Upper lobe of left lung (tissue), 6 donors: ENCODE measurements at places on chromosomes 13 and 19.

DNA sequence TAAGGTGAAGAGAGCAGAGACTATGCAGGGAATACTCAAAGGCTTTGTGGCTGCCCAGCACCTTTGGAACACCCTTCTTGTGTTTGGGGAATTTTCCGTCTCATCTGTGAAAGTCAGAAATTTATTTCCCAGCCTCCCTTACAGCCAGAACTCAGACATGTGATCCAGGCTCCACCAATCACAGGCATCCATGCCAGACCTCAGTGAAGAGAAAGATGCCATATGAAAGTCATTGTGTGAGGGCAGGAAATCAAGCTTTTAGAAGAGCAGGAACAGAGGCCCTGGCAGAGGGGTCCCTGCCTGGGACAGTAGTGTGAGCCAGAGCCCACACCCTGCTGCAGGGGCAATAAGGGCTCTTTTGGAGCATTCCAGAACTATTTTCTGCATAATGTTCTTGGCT is 12.1 kb downstream of the CCDC70 start:
- no peak for DNase-seq

DNA sequence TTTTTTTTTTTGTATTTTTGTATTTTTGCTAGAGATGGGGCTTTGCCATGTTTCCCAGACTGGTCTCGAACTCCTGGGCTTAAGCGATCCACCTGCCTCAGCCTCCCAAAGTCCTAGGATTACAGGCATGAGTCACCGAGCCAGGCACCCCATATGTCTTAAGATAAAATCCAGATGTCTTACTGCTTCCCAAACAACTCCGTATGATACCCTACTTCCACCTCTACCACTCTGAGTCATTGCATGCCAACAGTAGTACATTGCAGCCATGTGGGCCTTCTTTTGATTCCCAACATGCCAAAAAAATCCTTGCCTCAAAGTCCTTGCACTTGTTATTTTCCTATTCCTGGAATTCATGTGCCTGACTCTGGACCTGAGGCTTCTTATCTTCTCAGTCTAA is 799.2 kb downstream of the GPC5 start:
- DNase-seq: no peak

DNA sequence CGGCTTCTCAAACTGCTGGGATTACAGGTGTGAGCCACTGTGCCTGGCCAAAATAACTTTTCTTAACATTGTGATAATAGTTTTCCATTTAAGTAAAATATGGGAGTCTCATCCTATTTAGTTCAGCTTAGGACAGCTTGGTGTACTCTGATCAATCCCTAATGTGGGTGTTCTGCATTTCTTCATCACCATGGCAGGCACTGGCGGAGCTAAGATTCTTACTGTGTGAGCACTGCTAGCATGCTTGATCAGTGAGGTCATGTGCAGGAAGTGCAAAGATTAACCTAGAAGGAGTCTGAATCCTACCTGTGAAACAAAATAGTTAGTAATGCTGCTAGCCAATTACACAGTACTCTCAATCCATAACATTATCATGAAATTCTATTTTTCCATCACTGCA is 1684.2 kb upstream of the SLC10A2 start:
- DNase-seq: no peak

DNA sequence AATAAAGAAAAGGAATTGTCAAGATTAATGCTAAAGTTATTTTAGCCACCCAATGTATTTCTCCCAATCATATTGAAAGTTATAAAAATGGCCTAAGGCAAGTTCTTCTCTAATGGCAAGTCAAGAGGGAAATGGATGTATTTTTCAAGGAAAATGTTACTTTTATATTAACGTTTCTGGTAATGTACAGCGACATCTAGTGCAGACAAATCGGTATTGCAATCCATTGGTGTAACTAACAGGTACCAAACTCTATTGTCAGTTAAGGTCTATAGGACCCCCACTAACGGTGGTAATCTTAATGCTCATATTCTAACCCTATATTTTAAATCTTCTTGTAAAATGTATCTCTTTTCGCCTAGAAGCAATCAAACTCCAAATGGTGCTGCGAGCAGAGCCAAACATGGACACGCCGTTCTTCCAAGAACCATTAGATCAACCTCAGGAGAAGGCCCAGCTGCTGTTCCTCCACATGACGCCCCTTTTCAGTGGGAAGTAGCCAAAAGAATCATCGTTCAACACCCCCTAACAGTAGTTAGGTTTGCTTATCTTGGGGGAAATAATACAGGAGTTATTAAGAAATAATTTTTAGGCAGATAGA is 98.5 kb upstream of the PABPC3 start:
- DNase-seq: no peak

DNA sequence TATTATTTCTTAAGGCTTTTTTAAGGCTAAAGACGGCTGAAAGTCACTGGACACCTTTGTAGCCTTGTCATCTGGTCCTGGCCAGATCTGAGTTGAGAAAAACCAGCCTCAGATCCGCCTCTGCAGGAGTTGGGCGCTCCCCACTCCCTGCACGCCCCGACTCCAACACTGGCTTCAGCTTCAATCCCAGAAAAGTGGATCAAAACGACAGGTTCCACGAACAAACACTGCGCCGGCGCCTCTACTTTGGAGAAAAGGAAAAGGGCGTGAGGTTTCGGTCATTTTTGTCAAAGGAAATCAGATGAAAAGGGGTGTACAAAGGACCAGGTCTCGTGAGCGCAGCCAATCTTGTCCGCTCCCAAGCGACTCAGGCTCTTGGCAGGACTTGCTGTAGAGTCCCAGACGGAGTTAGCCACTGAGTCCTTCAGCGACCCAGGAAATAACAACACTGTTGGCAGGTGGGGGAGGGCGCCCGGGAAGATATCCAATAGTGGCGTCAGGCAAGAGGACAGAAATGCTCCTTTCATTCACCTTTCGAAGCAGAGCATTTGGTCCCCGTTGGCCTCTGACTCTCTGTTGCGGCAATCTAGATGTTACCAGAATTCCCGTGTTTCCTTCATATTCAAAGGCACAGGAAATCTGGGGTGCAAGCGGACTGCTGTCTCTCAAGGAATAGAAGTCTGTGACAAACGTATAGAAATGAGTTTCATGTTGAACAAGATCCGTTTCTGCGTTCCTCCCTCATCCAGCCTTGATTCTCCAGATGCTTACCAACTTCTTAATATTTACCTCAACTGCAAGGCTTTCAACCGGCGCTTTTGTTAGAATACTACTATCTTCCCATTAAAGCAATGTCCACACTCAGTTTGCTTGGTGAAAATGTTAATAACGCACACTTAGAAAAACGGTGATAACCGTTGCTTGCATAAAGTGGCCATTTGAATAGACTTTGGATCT is 1.8 kb upstream of the CCNA1 start:
- no peak for DNase-seq

- no peak for DNase-seq
These were observed 140.9 kb upstream of the UBL3 start for GRCh38 chr13:29991343-29991742.

DNA sequence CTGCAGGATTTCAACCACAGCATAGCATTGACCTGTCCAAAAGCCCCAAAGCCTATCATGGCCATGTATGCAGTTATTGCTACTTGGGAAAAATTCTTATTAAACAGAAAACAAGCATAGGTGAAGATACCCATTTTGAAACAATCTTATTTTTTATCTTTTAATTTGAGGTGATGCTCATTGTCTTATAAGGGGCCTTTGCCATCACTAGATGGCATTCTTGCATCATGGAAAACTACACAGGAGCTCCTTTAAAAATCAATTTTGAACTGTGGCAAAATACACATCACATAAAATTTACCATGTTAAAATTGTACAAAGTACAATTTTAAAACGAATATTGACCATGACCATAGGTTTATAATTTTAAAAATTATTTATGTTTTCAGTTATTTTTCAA is 38.9 kb upstream of the ZNF835 start:
- no peak for DNase-seq

DNA sequence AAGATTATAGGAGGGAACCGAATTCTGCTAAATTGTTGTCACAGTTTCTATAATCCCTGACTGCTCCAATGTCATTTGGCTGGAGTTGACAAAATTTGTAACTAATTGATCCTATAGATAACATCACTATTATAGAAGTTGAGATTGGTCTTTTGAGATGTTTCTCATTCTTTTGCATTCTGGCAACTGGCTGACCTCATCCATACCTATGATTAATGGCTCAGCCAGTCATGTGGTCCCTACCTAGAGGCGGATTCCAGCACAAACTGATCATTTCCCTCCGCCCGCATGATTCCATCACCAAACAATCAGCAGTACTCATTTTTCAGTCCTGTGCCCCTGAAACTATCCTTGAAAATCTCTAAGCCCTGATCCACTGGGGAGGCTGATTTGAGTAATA is 4.2 kb downstream of the PSG2 start:
- no peak for DNase-seq

DNA sequence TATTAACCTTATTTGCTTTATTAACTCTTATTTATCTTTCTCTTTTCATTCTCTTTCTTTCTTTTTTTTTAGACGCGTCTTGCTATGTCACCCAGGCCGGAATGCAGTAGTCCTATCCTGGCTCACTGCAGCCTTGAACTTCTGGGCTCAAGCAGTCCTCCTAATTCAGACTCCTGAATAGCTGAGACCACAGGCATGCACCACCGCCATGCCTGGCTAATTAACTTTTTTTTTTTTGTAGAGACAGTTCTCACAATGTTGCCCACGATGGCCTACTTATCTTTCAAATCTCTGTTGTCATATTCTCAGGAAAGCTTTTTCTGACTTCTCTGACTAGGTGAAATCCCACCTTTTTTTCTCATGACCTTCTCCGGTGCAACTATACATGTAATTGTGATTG is 7.8 kb upstream of the SPRY2 start:
- no peak for DNase-seq

DNA sequence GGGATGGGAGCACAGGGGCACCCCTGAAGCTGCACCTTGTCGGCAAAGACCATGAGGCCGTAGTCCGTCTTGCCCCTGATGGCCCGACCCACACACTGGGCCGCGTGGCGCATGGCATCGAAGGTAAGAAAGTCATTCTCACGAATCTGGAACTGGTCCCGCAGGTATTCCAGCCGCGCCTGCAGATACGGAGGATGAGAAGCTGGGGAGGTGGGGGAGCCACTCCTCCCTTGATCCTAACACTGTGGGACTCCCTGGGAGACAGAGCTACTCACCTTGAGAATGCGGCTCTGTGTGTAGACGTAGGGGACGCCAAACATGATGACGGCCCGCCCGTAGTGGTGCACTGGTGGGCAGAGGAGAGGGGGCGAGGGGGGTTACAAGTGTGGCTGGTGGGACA is 11.9 kb downstream of the KLC3 start:
- DNase-seq: no peak

- no peak for DNase-seq
These were observed 4.2 kb downstream of the ANO8 start for GRCh38 chr19:17330262-17331044.

DNA sequence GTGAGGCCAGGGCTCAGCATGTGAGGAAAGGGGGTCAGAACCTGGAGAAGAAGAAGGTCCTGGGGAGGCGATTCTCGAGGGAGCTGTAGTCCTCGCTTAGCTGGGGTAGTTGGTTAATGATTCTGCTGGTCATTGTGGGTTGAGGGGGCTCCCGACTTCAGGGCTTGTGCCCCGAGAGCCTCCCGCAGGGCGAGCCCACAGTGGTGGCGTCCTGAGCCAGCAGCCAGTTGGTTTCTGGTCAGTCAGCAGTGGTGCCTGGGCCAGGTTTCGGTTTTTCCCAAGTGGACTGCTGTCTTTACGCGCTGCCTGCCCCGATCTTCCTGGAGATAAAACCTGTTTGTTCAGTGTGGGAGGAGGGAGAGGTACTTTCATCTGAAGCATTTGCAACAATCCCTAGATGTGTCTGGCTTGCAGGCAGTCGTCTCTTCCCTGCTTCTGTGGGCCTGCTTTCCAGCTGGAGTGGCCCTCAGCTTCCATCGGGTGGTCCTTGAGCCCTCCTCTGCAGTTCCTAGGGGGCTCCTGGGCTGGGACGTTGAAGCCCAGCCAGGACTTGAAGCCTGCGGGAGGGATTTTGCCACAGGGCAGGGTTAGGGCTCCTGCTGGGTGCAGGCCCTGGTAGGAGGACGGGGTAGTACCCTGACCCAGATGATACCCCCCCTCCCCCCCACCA is 3.2 kb downstream of the PTBP1 start:
- peak; percentile 63 for DNase-seq

DNA sequence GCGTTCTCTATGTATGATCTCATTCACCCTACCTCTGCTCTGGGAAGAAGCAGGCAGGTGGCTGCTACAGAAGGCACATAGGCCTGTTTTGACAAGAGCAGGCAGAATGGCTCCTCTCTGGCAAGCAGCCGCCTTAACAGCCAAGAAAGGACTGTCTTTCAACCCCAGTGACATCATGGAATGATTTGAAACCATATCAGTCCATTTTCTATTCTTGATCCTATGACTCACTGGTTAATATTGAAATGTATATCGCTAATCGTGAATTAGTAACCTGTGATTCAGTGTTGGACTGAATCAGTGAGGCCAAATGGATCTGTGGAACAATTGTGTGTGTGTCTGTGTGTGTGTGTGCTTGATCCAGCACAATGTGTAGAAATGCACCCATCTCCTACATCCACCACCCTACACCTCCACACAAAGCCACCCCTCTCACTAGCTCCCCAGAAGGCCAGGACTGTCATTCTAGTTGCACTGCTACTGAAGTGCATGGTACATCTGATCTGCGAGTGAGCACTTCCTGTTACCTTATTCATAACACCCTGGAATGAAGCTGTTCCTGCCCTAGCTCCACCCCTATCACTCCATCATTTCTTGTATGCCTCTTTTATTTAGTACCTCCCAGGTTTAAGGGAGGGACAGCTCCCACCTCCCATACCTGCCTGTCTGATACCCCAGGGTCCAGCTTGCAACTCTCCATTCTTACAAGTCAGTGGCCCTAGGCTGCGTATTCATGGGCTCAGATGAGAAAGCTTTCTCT is 460.0 kb downstream of the FOXO1 start:
- DNase-seq: no peak

- DNase-seq: no peak
These were observed 452.6 kb downstream of the DIAPH3 start for GRCh38 chr13:59710996-59711701.

- DNase-seq: no peak
These were observed 18.1 kb downstream of the SHANK1 start for GRCh38 chr19:50701367-50701985.

GRCh38 chr19:33905473-33905936 is 108.8 kb downstream of the KCTD15 start:
- peak; percentile 72 for DNase-seq

GRCh38 chr19:4061178-4061682 is 5.5 kb downstream of the ZBTB7A start:
- DNase-seq: peak; percentile 96

DNA sequence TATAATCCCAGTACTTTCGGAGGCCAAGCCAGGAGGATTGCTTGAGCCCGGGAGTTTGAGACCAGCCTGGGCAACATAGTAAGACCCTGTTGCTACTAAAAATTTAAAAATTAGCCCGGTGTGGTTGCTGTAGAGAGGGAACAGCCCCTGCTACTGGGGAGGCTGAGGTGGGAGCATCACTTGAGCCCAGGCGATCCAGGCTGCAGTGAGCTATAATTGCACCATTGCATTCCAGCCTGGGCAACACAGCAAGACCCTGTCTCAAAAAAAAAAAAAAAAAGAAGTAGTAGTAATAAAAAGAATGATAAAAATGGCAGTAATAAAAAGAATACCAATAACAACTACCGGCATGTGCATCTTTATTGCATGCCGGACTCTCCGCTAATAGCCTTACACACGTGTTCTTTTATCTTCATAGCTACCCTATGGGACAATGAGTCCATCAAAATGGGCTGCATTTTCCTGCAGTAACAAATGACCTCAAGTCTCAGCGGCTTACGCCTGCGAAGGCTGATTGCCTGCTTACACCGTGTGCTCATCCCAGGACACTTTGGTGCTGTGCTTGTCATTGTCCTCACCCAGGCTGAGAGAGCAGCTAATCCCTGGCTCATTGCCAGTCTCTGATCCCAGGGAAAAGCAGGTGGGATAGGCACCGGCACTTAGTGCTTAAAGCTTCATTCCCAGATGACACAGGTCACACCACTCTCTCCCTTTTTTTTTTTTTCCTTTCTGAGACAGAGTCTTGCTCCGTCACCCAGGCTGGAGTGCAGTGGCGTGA is 14.4 kb upstream of the SYCN start:
- DNase-seq: no peak
